ENCODE measurements at places on chromosomes 7 and 10.

- DNase-seq = no peak
These were observed 240.9 kb upstream of the IMMP2L start for GRCh38 chr7:111803015-111803758.

DNA sequence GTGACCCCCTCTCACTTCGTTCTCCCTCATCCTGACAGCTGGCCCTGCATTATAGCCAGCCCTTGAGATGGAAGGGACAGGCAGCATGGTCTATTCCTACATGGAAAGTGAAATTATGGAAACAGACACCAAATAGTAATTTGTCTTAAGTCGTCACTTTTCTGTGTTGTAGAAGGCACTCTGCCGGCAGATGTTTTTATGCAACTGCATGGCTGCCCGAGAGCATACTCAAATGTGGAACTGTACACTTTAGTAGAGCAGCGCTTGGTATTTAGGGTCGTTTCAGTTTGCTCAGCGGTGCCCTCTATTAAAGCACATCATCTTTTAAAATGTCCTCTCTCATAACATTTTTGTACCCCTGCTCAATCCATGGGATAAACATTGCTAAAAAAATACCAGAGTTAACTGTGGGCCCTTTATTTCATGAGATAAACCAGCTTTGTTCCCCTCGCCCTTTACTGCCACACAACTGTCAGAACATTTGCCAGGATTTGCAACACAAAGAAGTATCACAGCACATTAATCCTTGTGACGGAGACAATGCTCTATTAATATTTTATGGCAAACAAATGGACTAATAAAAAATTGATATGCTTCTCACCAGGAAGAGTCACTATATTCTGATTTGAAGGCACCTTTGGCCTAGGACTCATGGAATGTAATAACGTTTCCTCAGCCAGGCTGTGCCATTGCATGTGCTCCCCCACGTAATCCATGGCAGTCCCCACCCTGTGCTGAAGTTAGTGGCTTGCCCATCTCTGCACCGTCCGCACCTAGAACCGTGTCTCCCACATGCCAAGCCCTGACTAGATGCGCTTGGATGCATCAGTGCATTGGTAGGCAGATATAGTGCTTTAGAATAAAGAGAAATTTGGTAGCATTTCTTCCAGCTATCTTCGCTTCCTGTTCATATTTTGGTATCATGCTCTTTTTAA lies 221.3 kb downstream of the PAXIP1 start:
- peak; percentile 86 for DNase-seq

GRCh38 chr7:12518920-12519681 lies 51.4 kb upstream of the SCIN start:
- DNase-seq = no peak

DNA sequence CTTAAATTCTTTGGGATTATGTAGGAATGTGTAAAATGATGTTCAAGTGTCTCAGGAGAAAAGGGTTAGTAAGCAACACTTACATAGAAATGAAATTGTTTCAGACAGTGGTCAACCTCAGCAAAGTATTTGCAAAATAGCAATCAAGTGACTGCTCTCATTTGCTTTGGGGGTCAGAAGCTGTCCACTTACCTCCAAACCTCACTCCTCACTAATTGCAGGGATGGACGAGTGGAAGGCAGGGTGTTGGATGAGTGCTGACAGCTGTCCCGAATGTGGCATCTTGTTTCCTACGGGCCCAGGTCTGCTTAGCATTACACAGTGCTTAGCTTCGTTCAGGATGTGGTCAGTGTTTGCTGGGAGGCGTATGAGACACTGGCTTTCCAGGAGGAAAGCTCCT lies 437.0 kb downstream of the SUGCT start:
- DNase-seq = no peak

- no peak for DNase-seq
These were observed 1.3 kb upstream of the EIF3B start for GRCh38 chr7:2353113-2353935.

DNA sequence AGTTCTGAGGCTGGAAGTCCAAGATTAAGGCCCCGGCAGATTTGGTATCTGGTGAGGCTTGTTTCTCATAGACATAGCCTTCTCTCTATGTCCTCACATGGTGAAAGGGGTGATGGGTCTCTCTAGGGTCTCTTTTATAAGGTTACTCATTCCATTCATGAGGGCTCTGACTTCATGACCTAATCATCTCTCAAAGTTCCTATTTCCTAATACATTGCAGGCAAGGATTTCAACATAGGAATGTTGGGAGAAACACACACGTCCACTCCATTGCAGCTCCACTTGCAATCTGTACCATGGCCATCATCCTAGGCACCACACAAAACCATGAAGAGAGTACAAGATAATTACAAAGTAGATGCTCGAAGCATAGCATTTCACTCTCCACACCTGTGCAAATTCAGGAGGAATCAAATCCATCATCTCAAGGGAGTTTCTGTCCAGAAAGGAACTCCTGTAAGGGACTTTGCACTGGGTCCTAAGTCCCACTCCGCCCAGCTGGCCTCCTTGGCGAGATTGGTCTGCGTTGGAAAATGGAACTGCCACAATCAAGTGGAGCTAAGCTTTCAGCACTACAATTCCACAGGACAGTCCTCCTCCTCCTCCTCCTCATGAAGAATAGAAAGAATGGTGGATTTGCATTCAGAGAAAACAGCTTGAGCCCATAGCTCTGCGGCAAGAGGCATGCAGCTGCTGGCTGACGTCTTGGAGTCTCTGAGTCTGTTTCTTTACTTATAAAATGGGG lies 8.8 kb downstream of the DDC start:
- no peak for DNase-seq

DNA sequence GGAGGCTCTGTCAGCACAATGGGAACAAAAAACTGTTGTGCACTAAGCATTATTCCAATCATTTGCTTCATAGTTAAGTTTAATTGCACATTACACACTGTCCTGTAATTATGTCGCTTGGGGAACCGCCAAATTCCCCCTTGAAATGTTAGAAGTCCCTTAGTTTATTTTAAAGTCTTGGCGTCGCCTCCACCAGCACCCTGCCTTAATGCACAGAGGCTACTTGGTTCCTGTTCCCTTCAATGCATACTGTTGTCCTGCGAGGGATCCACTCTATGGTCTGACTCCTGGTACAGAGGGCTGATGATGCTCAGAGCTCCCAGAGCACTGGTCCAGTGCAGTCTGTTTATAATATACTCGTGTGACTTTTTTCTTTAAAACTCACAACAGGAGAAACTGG lies 330.7 kb downstream of the ELMO1 start:
- DNase-seq = no peak

DNA sequence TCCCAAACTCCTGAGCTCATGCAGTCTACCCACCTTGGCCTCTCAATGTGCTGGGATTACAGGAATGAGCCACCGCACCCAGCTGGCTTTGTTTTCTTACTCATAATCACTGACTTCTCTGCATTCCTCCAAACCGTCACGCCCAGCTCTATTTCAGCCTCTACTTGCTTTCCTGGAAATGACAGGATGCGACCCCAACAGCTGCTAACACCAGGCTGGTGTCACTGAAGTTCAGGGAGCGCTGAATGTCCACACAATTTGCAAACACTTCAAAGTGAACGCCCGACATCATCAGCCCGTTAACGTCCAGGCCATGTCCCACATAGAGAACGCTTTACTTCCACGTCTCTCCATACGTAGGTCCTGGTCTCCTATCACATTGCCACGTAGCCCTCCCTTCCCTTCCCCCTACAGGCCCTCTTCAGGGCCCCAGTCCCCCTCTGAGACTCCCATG lies 12.8 kb upstream of the PROSER2 start:
- no peak for DNase-seq

GRCh38 chr10:79403441-79404230 lies 41.8 kb downstream of the ZCCHC24 start:
- DNase-seq = peak; percentile 72

DNA sequence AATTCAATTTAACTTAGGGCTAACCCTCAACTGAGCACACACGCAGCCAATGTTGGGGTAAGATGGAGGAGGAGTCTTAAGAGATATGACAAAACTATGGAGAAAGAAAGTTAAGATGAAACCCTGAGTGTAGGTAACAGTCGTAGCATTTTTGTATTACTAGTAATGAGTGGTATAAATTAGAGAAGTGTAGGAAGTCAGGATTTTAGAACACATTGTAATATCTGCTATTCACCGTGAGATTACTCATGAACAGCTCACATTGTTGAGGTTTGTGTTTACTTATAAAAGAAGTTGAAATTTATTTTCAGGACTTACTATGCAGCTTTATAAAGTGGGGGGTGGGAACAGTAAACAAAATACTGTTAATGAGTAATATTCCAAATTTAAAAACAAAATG lies 107.2 kb downstream of the ARHGAP21 start:
- no peak for DNase-seq

- peak; percentile 59 for DNase-seq
These were observed 73.2 kb downstream of the POT1 start for GRCh38 chr7:124856299-124856888.

DNA sequence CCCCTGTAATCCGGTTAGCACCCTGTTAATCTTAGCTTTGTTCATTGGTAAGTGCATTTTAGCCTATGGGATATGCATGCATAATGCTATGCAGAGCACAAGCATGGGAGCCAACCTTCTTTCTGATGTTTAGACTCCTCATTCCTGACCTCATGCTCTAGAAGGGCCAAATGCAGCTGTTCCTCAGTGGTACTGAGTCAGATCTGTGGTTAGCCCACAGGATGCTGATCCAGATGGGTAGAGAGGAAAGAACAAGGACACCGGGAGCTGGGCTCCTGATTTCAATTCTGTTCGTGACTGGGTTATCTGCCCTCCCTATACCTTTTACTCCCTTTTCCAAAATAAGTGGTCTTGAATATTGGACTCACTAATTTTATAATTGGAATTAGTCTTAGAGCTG lies 31.7 kb upstream of the C10orf90 start:
- DNase-seq = no peak

GRCh38 chr10:78783753-78784152 lies 285.0 kb upstream of the ZMIZ1 start:
- no peak for DNase-seq

- no peak for DNase-seq
These were observed 9.4 kb upstream of the NRG3 start for GRCh38 chr10:81865581-81865980.

DNA sequence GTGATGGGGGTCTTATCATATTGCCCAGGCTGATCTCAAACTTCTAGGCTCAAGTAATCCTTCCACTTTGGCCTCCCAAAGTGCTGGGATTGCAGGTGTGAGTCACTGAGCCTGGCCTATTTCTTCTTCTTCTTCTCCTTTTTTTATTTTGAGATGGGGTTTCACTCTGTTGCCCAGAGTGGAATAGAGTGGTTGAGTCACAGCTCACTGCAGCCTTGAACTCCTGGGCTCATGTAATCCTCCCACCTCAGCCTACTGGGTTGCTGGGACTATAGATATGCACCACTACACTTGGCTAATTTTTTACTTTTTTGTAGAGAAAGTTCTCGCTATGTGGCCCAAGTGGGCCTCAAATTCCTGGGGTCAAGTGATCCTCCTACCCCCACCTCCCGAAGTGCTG lies 124.3 kb downstream of the SKIDA1 start:
- no peak for DNase-seq

GRCh38 chr10:119491966-119492757 lies 50.4 kb downstream of the RGS10 start:
- DNase-seq = no peak

GRCh38 chr7:8982338-8982992 lies 549.1 kb downstream of the NXPH1 start:
- no peak for DNase-seq
